ENCODE measurements at places on chromosomes 6 and 20.

DNA sequence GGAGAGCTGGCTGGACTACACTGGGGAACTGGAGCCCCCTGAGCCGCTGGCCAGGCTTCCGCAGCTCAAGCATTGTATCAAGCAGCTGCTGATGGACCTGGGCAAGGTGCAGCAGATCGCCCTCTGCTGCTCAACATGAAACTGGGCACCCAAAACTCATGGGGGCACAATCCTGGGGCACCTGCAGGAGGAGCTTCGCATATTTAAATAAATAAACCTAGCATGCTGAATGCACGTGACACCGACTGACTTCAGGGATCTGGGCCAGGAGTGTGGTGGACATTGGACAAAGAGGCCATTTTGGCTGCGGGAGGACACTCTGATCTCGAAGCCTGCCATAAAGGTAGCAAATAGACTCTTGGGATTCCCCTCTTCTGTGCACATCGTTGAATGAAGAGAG, 6.8 kb downstream of the SCAND1 start:
- DNase-seq = peak; percentile 35

DNA sequence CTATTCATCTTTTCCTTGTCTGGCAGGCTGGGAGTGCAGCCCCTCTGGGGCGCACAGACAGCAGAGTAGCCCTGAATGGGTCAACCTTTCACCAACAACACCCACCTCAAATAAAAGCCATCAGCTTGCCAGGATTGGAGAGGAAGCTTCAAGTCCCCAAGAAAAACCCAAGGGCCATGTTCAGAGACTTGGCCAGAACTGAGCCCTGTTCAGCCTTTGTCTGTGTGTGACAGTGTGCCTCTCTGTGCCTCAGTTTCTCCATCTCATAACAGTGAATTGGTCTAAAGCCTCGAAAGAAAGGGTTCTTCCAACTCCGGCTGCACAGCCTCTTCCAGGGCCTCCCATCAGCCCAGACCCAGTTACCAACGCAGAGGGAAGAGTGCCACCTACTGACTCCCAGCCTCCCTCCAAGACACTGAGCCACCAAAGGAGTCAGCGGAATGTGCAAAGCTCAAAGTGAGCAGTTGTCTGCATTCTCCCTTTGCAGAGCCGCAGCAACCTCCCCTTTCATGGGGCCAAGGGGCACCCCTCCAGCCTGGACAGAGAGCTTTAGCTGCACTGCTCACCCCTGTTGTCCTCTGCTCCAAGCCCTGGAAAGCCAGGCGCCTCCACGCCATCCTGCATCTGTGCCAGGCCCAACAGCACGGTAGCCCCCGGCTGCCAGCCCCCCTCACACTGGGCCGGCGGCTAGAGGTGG, 82.7 kb upstream of the TOP1 start:
- no peak for DNase-seq

DNA sequence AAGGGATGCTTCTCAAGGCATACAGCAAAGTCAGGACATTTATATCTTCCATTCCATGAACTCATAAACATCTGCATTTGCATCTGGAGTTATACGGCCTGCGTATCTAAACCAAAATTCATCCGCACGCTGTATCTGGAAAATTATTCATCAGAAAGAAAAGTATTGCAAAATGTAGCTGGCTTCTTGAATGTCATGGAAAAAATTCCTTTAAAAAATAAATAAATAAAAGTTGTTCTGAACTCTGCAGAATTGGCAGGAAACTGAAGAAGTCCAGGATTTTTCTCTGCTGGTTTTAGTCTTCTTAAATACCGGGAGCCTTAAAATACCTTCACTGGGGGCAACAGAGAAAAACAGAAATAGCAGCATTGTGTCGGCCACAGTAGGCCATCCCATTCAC, 23.7 kb upstream of the FOXF2 start:
- no peak for DNase-seq

DNA sequence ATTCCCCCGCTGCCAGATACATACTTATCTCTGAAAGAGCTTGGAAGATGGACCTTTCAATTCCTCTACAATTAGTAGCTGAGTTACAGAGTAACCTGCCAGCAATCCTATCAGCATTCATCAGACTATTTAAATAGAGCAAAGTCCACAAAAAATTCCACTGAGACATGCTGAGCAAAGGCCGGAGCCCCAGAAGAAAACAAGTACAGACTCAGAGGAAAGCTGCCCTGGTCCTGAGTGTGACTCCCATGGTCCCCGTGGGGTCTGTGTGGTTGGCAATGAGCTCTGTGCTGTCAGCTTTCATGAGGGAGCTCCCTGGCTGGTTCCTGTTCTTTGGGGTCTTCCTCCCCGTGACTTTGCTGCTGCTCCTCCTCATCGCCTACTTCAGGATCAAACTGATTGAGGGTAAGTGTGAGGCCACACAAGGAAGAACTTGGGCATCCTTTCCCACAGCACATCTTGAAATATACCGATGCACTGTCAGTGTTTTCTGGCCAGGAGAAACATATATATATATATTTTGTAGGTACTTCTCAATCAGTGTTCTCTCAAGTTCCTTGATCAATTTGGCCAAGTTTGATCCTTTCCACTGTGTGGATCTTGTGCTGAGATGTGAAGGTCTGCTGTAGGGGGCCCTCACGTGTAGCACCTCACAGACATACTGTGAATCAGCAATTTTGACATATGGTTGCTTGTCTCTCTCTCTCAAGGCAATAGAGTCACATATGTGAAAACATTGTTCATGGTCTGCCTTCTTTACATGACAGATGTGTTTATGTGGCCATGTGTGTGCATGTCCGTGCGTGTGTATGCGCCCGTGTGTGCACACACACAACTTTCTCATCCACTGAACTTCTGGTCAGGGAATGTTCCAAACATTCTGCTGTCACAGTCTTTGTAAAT, at the start of gene SMLR1:
Gene SMLR1, plus strand, starts transcription at position 160 of the 903 bp plus-strand sequence. Its CDS starts 8 bp downstream, at position 168.
- DNase-seq = no peak

- DNase-seq = peak; percentile 19
Observed at GRCh38 chr6:99151634-99152346, 197.7 kb downstream of the FAXC start.

GRCh38 chr6:87182940-87183339, 27.6 kb downstream of the ZNF292 start:
- no peak for DNase-seq

- no peak for DNase-seq
Observed at GRCh38 chr6:75563032-75563431, 38.6 kb upstream of the SENP6 start.

GRCh38 chr6:116665464-116665863, 3.1 kb downstream of the ZUP1 start:
- DNase-seq = no peak

- no peak for DNase-seq
Observed at GRCh38 chr6:93584300-93584699, 164.9 kb upstream of the EPHA7 start.

GRCh38 chr6:49384904-49385303, 78.1 kb downstream of the MMUT start:
- no peak for DNase-seq

DNA sequence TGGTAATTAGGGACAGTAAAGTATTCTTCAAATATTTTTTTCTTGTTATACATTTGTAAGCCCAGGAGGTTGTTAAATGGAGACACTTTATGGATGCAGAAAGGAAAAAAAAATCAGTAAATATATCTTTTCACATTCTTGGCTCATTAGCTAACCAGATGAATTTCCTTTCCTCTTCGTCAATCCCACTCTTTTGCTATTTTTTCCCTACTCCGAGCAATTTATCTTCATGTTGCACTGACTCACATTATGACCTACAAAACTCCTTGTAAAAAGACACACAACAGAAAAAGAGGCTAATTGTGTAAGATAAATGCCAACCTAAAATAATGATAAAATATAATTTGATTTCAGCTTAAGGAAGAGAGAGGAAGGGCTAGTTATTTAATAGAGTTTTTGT, 472.9 kb upstream of the ZNF337 start:
- no peak for DNase-seq

DNA sequence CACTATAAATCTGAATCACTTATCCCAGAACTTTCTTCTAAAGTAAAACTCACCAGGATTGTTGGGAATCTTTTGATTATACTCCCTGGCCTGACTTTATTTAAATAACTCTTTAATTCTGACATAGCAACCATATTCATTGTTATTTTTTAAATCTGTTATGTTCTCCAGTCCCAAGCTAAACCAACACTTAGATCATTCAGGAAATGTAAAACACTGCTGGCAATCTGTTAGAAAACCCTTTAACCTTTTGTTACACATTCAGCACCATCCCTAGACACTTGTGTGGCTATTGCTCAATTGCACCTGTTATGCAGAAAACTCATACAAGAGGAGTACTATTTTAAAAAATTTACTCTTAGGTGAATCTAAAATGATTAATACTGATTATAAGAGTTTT, 101.8 kb upstream of the NHSL1 start:
- no peak for DNase-seq

DNA sequence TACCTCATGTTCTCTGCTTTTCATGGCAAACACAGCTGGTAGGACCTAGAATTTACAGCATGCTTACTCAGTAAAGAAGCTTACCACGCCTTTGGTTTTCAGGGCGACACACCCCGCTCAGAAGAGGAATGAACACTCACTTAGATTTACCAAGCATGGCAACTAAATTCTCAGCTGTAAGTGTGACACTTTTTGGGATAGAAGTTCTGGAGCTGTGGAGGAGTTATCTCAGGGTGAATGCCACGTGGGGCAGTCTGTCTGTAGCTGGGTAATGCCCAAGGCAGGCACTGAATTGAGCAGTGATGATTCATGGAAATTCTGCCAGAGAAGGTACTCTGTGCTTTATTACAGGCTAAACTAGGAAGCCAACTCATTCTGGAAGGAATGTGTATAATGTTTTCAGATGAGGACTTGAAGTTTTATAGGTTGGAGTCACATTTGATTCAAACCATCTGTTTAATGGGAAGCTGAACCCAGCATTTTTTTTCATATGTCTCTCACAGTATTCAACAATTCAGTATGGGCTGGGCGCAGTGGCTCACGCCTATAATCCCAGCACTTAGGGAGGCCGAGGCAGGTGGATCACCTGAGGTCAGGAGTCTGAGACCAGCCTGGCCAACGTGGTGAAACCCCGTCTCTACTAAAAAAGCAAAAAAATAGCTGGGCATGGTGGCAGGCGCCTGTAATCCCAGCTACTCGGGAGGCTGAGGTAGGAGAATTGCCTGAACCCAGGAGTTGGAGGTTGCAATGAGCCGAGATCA, 3.5 kb upstream of the PRIM2 start:
- no peak for DNase-seq

DNA sequence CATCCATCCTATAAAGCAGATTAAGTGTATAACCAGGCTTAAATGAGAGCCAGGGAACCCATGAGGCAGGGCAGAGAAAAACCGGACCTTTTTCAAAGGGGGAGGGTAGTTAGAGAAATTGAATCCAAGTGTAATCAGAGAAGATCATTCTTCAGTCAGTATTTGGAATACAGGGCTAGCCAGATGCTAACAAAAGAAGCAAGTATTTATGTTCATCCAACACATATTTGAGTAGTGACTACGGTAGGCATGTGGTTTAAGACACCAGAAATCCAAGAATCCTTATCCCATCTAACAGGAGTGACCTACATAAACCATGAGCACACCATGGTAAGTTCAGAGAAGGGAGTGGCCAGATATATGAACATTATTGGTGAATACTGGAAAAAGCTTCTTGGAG, 46.8 kb upstream of the FAM83C start:
- DNase-seq = no peak

DNA sequence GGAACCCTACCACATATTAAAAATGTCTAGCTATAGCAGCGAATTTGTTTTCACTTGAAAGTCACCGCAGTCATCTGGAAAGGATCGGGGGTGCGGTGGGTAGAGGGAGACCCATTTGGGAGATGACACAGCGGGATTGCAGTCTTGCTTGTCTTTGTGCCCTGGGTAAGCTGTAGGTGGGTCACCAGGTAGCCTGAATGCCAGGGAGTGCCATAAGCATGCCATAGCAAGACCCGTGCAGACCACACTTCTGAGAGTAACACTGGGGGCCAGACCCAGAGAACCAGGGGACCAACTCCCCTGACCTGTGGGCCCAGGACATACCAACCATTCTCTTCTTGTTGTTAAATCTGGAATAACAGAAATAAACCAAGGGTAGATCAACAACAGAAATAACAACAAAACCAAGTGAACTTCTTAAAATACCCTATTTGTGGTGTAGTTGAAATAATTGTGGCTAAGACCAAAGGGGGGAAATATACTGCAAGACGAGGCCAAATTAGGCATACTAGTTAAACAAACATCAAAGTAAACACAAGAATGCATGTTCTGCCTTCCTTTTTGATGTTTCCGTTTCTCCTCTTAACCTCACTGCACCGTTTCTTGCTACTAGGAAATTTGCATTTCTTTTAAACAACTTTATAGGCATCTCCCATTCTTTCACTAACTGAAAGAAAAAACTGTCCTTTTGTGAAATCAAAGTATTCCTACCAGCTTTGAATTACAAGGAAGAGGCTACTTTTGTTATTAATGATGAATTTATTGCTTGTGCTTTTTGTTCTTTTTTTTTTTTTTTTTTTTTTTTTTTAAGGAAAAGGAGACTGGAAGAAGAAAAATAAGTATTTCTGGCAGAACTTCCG, 128.2 kb downstream of the SASH1 start:
- DNase-seq = no peak

- DNase-seq = no peak
Observed at GRCh38 chr6:63504777-63505384, 67.4 kb upstream of the LOC128125822 start.

- no peak for DNase-seq
Observed at GRCh38 chr6:3433005-3433404, 23.8 kb downstream of the SLC22A23 start.

- DNase-seq = no peak
Observed at GRCh38 chr20:56373942-56374341, 15.2 kb downstream of the FAM210B start.

- no peak for DNase-seq
Observed at GRCh38 chr6:42350911-42351310, 100.8 kb downstream of the TRERF1 start.

DNA sequence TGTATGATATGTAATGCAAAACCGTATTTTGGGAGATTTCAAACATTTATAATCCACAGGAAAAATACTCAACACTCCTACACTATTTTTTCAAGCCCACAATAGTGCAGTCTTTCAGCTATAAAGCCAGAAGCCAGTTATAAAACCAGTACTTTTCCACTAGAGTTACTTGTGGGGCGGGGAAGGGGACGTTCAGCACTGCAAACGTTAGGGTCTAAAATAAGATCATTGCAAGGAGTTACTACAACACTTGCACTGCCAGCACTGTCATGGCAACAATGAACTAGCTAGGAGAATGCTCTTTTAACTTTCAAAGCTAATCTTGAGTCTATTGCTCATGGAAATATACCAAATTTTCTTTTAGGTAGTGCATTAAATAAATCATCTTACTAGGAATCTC, 14.7 kb downstream of the SESN1 start:
- no peak for DNase-seq

DNA sequence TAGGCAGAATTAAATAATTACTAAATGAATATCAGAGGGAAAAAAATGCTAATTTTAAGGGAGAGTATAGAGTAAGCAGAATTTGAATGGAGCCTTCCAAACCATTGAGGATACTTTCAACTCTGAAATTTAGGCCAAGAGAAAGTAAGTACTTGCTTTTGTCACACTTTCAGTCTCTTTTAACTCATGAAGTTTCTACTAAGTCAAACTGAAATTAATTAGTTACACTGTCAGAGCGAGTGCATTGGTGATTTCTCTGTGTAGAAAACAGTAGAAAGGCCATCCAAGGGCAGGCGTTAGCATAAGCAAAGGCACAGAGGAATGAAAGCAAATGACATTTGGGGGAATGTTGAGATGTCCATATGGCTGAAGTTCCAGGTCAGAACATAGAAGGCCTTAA, 92.9 kb downstream of the PLEKHG1 start:
- no peak for DNase-seq
